Cerebellar cortex (tissue), 1 donor: ENCODE measurements at places on chromosomes 13 and 19.

DNA sequence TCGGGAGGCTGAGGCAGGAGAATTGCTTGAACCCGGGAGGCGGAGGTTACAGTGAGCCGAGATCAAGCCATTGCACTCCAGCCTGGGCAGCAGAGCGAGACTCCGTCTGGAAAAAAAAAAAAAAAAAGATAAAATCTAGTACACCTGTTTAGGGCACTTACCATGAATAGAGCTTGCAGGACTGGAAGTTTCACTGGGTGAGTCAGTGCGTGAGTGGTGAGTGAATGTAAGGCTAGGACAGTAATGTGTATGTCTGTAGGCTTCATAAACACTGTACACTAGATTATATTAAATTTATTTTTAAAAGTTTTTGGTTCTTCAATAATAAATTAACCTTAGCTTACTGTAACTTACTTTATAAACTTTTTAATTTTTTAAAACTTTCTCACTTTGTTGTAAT, 22.9 kb downstream of the PPP5C start:
- no peak for DNase-seq

GRCh38 chr13:40152145-40152544, 496.7 kb downstream of the COG6 start:
- DNase-seq = no peak

DNA sequence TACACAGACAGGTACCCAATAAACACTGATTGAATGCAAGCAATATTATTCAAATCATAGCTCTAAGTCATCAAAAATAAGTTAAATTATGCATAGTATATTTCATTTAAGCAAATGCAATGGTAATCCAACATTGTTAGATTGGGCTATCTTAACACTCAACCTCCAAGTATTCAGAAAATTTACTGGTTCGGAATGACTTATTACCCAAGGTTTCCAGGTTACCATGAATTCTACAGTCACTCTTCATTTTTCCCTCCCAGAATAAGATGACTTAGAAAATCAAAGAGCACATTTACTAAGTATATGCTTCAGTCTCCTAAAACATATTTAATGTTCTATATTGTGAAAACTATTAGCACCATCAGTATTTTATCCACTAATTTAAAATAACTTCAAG, 6.0 kb downstream of the UBL3 start:
- DNase-seq = no peak

DNA sequence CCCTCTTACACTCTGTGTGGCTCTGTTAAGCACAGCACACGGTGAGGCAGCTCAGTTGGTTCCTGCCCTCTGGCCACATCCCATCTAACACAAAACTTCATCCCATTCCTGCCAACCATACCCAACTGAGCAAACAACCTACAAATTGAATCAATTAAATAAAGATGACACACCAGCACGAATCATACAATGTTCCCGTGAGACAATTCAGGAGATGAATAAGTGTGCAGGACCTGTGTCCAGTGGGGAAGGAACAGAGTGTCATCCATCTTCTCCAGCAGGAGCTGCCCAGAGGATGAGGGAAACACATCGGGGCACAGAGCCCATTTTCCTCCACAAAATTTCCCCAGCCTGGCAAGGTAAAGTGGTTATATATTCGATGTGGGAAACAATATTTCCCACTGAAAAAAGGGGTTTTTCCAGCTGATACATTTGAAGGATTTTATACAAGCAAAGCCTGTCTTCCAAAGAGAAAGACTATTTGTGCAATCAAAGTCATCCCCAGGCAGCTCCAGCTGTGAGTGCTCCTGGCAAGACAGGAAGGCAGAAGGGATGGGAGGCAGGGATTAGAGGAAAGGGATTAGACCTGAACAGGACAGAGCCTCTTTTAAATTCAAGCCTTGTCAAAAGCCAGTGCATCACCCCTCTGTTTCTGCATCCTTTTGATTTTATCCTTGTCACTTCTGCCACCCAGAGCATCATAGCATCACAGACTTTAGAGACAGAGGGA, 240.2 kb downstream of the LHFPL6 start:
- DNase-seq = no peak

- no peak for DNase-seq
These were observed 322.6 kb upstream of the PCDH20 start for GRCh38 chr13:61738236-61738750.

DNA sequence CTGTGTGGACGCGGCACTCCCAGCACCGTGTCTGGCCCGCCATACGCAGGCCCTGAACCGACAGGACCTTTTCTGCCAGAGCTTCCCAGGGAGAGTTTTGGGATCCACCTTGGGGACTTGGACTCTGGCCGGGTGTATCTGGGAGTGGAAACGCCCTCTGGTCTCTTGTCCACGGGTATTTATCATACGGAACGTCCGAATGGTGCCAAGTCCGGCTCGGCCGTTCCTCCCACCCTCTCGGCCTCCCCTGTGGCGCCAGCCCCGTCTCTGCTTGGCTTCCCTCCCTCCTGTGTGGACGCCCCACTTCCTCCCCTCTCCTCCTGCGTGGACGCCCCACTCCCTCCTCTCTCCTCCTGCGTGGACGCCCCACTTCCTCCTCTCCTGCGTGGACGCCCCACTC, 12.1 kb downstream of the HCN2 start:
- no peak for DNase-seq
